ENCODE measurements at places on chromosomes 2 and 18.
A peak's percentile ranks its signal among the peaks of the same experiment; 100 is the strongest.

GRCh38 chr18:28890791-28891190, 713.9 kb upstream of the CDH2 start:
- DNase-seq: no peak

GRCh38 chr2:1811258-1811970, 67.1 kb upstream of the PXDN start:
- no peak for DNase-seq

DNA sequence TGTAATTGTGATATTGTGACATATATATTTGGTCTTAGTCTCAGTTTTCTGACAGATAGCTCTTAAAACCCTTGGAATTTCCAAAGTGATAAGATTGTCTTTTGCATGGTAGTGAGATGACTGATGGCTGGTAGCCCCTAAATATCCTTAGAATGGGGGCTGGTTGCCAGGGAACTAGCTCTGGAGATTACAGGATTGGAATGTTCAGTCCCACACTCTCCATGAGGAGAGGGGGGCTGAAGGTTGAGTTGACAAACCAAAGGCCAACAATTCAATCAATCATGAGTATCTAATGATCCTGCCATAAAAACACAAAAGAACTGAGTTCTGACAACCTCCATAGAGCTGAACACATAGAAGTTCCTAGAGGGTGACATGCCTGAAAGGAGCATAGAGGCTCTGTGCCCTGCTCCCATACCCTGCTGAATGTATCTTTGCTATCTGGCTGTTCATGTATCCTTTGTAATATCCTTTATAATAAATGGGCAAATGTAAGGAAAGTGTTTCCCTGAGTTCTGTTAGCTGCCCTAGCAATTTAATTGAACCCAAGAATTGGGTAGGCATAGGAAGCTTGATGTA, 1680.3 kb upstream of the PIK3C3 start:
- no peak for DNase-seq

DNA sequence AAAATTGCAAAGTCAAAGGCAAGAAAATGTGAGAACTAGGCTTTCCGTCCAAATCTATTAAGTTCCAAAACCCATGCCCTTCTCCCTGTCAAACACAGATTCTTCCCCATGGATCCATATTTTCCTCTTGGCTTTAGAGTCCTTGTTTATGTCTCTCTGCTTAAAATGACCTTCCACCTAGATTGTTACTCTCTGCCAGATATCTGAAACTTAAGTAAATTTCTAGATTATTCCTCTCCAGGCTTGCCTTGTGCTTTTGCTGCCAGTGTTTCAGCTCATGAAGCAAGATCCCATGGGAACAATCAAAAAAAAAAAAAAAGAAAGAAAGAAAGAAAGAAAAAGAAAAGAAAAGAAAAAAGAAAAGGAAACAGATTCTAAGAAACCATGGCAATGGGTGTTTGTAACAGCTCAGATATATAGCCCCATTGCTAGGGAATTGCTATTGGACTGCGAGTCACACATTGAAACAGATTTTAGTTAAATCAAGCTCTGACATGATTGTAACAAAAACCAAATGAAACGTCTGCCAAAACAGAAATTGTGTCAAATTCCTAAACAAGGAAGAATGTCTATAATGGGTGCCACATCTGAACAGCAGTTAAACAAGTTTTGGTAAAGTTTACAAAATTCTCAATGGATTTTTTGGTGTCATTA, 660.7 kb upstream of the CNTNAP5 start:
- DNase-seq: no peak

GRCh38 chr2:62415019-62415431, 91.0 kb downstream of the TMEM17 start:
- no peak for DNase-seq

DNA sequence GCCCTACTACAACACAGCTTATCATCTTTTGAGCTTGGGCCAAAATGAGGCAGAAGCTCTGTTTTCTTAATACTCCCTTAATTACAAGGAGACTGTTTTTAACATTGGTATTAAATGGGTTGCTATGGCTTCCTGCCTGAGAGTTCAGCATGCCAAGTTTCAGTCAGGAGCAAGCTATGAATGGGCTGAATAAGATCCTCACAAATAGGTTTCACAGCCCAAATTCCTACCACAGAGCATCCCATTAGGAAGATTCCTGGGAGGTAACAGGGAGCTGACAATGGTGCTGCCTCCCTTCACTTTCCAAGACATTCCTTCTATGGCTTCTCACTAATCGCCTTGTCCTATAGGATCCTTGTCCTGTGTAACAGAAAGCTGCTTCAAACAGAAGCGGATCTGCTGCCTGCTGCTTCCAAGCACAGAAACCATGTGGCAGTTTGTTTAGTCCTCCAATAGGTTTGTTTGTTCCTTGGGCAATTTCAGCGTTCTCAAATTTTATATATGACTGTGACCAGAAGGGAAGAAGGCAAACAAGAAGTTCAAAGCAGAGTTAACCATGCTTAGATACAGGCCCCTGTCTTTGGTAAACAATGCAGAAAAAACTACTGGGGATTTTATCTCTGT, 70.9 kb downstream of the NCKAP5 start:
- DNase-seq: peak; percentile 51

DNA sequence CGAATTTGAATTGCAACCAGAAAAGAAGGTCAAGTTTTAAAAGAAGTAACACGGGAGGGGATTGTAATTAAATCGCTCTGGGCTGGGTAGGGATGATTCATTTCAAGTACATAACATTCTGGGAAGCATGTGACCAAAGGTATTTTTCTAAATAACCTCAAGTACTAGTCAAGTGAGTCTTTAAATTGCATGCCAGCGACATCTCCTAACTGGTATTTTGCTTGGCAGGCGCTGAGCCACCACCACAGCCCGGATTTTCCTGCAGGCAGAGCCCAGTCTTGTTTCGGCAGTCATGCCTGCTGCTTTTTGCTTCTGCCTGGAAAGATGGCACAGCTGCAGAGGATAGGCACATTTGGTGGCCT, 33.7 kb upstream of the NPAS2 start:
- DNase-seq: peak; percentile 96

DNA sequence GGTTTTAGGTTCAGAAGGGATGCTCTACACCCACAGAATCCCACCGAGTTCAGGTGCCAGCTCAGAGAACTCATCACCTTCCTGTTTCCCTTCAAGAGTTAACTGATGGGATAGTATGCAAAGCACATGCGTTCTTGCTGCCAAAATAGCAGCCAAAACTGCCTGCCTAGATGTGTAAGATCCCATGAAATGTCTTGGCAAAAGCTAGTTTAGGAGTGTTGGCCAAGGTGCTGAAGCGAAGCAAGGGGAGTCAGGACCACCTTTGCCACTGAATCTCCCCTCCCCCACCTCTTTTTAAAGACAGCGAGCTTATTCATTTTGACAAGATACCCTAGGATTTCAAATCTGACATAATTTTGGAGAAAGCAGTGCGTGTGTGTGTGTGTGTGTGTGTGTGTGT, 2.1 kb downstream of the DOCK10 start:
- no peak for DNase-seq

GRCh38 chr2:168160897-168161296, 86.5 kb downstream of the STK39 start:
- no peak for DNase-seq

- DNase-seq: peak; percentile 56
Observed at GRCh38 chr2:100818606-100819369, 1.2 kb upstream of the NPAS2 start.

DNA sequence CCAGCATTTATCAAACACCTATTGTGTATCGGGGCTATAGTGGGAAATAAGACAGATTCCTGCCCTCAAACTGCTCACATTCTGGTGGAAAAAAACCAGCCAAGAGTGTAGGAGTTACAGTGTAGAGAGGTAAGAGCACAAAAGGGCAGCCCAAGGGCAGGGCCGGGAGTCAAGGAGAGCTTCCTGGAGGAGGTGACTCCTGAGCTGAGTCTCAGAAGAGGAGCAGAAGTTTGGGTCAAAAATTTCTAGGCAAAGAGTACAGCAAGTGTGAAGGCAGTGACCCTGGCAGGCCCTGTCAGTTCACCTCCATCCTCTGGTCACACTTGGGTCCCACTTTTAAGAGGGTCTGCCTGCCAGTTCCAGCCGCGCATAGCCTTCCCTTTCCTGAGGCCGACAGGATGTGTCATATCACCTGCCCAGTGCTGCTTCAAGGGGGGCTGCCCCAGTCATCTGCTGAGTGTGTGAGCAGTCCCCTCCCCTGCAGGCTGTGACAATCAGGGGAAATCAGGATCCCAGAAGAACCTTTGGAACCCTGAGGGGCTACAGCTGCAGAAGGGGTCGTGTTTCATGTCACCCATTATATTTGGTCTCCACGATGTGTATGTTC, 118.4 kb downstream of the GLI2 start:
- DNase-seq: no peak

- no peak for DNase-seq
Observed at GRCh38 chr18:23992941-23993280, 21.6 kb upstream of the TTC39C start.

- no peak for DNase-seq
Observed at GRCh38 chr2:97870396-97870843, 125.3 kb downstream of the TMEM131 start.

DNA sequence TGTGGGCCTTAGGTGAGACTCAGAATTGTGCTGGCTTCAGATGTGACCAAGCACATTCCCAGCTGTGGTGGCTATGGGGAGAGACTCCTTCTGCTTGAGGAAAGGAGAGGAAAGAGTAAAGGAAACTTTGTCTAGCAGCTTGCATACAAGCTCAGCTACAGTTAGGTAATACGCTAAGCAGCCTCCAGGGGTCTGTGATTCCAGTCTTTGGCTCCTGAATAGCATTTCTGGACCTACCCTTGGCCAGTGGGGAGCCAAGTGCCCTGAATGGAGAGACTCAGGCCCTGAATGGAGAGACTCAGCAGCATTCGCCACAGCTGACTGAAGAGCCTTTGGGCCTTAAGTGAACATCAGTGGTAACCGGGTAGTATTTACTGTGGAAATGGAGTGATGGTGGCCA, 227.4 kb upstream of the CDH7 start:
- DNase-seq: no peak

DNA sequence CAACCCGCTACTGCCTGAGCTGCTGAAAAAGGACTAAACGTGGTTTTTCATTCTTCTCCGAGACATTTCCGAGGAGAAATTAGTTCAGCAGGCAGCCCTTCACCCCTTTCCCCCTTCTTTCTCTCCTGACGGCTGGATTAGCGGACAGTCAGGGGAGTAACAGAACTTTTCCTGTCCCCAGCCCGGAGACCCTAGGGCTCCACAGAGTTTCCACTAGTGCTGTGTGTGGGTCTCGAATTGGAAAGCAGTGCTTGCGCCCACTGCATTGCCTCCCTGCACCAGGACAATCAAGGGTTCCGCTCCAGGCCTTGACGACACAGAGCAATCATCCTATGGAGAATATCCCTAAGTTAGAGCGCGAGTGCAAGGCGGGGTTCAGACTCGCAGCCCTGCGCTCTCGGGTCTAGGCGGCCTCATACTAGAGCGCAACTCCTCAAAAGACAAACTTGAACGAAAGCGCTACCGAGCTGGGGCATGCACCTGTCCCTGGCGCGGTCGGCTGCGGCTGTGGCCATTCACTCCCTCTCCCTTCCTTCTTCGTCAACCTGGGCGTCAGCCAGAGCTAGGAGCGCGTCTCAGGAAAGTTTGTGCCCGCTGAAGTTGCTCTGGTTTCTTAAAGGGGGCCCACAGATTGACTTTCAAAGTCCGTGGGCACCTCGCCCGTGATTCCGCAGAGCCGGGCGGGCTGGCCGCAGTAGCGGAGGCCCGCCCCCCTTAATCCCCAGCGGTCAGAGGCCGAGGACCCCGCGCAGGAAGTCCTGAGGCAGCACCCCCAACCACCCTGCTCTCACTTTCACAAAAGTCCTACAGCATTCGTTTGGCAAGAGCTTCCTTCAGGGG, 801 bp downstream of the OSR1 start:
- no peak for DNase-seq

DNA sequence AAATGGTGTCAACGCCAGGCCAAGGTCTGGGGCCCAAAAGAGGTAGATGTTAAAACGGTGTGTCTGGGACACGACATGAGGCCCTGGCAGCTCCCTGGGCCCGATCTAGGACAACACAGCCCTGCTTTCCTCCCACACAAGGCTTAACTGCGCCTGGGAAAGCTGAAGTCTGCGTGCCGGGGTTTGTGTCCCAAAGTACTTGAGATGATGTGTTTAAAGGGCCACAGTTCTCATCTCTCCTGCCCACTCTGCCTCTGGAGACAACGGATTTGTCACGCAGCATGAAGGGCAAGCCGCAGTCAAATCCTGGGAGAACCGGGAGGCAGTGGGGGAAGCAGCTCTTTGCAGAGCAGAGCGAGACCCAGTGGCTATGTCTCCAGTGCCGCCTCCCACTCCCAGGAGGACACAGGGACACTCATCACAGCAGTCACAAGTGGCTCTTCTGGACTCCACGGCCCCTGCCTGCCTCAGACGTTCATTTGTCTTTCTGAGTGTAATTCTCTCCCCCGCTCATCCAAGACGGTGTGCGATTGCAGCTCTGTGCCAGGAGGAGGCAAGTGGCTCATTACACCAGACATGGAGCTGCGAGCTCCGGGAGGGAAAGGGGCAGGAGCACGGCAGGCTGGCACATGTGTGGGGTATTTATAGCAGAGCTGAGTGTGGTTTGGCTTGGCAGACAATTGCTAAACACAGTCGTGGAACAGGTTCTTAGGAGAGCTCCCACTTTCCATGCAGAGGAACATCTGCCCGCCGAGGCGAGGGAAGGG, 57.7 kb upstream of the SEMA4C start:
- peak; percentile 50 for DNase-seq

DNA sequence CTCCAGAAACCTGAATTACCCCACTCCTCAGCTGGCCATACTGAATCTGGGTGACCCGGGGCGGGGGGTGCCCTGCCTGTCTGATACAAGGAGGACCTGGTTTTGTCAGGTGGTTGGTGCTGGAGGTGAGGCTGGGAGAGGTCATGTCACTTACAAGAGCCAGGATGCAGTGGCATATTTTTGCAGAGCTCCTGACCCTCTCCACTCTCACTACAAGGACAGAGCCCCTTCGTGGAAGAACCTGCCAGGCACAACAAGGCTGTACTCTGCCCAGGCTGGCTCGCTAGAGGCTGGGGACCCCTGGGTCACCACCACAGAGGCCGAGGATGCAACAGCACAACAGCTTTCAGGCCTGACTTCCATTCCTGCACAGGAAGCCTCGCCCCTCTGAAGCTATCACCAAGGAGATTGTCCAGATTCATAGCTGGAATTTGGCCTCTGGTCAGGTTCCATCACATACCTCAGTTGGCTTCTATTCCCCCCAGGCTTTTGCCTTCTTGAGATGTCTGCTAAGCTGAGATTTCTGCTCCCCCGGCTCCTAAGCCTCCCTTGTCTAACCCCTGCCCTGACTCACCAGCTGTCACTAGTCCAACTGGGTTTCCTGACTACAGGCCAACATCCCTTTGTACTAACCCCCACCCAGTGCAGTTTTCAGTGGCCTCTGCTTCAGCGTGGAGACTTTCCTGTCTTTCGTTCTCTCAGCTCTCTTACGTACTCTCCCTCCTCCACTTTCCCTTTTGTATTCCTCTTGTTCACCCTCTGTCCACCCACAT, 132.5 kb upstream of the EPAS1 start:
- peak; percentile 89 for DNase-seq

DNA sequence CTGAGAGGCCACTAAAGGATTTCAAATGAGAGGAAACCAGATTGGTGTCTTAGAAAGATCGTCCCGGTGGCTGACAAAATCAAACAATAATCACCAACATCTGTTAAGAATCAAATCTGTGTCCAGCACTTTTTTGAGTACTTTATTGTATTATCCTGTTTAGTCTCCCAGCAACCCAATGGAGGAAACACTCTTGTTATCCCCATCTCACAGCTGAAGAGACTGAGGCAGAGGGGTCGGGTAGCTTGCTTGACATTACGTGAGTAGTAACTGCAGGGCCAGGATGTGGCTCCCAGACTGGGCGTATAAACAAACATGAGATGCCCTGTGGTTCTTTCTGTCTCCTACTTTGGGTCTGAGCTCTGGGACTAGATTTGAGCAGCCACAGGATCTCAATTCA, 76.0 kb downstream of the KLHL29 start:
- no peak for DNase-seq

All from retinal pigment epithelial cell (primary cell).